ENCODE measurements at places on chromosomes 4 and X.

DNA sequence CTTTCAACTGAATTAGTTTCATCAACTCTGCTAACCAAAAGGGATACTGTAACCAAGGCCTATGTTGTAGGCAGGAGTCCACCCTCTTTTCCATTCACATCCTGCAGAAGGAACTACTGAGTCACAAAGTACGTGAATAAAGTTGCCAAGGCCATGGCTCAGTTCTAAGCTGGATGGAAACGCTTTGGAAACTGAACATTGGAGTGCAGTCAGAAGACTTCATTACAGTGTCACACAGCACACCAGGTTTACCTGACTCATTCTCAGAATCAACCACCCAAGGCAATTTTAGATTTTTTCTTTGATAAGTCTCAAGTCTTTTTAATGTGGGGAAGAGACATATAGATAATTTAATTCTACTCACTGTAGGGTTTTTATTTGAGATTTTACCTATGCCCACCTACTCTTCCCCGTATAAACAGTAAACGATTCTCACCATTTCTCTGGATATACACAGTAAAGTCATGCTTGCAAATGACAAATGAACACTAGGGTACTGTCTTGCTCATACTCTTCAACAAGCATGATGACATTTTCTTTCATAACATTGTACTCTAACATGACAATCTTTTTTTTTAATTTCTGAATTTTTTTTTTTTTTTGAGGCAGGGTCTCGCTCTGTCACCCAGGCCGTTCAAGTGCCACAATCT is 58.9 kb upstream of the RBM47 start:
- DNase-seq, result no peak

- DNase-seq, result no peak
Observed at GRCh38 chrX:146581981-146582712, 227.4 kb upstream of the CXorf51B start.

- no peak for DNase-seq
Observed at GRCh38 chr4:154908168-154908567, 127.1 kb downstream of the RBM46 start.

DNA sequence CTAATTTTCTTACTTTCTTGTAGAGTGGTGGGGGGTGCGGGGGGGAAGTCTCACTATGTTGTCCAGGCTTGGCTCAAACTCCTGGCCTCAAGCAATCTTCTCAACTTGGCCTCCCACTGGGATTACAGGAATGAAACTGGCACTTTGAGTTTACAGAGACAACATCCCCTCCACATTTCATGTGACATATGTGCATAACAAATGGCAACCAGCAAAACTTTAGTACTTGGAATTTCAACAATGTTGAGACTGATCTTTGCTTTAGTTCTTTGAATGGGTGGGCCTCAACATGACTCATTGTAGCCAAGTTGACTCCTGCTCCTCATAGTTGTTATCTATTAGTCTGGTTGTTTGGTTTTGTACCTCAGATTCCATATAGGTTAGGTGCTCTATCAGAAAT is 11.4 kb upstream of the FMR1 start:
- DNase-seq, result no peak

DNA sequence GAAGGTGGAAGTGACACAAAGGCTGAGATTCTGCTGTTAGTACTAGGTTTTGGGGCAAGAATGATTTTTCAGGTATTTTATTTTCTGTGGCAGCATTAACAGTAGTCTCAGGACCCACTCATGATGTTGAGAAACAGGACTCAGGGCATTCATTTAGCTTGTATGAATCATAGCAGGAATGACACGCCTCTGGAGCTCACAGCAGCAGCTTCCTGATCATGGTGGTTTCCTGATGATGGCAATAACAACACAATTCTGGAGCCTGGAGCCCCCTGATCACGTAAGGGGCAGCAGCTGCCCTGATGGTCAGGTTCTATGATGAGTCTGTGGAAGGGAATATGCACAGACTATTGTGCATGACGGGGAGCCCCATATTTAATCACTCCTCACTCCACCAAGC is 47.0 kb downstream of the TASL start:
- no peak for DNase-seq

GRCh38 chr4:71293705-71294104 is 45.1 kb upstream of the SLC4A4 start:
- no peak for DNase-seq
